ENCODE measurements at places on chromosomes 7 and 10.

- no peak for DNase-seq
Measured at GRCh38 chr10:1180071-1180730, 124.0 kb downstream of the WDR37 start.

DNA sequence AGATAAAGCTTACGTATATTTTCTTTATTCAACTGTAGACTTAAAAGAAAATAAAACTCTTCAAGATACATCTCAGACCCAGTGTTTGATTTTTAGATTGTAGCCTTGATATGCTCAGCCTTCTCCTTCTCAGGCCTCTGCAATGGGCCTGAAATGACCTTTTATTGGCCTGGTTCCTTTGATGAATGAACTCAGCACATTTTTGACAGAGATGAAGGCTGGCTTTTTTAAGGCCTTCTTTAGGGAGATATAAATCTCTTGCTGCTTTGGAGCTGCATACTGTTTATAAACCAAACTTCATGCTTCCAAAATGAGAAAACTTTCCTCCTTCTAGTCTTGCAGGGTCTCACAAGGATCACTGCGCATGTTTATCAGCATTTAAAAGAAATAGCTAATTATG lies 1049.8 kb downstream of the LRMDA start:
- DNase-seq, result no peak

DNA sequence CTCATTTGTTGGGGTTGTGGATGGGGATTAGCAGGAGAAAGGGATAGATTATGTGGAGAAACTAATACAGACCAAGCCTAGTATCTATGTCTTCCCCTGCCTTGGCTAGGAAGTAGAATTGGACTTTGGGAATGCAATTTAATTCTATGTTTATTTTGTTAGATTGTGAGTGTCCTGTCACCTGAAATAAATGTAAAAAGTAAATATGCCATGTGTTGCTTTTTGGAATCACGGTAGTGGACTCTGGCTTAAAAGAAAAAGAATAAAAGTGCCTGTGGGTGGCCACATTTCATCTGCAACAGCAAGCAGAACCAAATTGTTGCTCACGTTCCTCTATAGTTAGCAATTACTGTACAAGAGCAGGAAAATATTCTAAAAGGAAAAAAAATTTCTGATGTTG lies 42.3 kb downstream of the TET1 start:
- DNase-seq, result no peak

DNA sequence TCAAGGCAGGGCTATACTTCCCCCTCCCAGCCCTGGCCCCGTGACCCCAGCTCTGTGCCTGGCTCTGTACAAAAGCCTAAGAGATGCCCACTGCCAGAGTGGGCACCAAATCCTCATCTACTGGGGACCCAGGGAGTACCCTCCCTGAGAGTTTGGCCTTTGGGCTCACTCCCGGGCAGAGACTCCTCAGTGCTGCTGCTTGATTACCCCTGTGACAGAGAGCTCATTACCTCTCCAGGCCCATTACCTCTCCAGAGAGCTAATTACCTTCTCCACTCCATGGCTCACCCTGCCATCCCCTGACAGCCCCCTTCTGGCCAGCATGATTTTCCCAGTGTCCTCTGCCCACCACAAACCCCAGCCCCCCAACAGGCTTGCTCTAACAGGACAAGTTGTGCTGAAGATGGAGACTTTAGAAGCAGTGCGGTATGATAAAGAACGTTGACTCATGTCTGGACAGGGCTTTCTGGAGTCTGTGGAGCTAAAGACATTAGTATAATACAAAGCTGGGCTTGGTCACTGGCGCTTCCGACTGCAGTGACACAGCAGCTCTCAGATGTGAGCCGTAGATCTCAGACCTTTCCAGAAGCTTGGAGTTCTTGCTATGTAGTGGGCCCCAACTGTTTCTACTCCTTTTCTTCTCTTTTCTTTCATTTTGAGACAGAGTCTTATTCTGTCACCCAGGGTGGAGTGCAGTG lies 111.3 kb upstream of the KCTD7 start:
- no peak for DNase-seq

DNA sequence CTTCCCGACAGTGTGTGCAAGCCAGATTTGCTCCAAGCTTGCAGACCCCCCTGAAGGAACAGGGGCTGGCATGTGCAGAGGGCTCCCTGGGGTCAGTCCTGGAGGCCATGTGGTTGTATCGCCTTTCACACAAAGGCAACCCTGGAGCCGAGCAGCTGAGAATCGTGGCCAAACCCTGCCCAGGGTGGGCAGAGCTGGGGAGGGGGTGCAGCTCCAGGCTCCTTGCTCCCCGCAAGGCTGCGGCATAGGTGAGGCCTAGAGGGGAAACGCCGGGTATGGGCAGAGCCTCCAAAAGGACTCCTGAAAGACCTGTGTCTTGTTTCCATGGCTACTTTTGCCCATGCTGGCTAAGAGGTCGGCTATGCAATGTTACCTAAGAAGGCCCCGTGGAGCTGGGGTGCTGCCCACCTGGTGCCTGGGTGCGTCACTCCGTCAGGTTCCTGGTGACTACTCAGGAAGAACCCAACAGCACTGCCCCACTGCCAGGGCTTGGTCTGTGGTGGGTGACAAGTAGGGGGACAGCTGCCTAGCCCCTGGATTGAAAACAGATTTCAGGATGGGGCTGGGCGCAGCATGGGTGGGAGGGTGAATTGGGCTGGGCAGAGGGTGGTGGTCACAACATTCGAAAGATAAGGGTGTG lies 171.0 kb upstream of the SHH start:
- no peak for DNase-seq

DNA sequence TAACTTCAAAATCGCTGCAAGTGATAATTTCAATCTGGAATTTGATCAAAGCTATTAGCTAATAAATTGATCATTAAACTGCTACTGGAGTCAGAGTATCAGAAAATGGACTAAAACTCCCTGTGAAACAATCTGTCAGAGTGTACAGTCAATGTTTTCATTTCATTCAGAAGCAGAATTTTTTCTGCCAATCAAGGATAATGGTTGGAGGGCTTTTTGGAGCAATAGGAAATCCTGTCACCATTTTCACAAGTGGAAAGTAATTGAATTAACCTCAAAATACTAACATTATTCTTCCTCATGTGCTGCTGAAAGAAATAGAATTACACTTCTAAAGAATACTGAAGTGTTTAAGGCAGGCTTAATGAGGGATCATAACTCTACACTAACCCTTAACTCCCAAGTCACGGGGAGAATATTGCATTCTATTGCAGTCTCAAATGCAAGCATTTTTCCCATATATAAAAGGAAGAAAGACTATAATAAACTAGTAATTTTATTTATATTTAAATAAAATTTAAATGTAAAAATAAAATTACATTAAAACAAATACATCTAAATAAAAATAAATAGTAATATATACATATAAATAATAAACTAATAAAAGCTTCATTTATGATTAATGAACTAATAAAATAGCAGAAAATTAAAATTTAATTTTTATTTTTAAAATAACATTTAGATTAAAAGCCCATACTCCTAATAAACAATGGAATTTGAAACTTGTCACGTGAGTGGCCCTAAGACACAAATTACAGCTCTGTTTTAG lies 67.1 kb downstream of the SEMA3E start:
- no peak for DNase-seq

DNA sequence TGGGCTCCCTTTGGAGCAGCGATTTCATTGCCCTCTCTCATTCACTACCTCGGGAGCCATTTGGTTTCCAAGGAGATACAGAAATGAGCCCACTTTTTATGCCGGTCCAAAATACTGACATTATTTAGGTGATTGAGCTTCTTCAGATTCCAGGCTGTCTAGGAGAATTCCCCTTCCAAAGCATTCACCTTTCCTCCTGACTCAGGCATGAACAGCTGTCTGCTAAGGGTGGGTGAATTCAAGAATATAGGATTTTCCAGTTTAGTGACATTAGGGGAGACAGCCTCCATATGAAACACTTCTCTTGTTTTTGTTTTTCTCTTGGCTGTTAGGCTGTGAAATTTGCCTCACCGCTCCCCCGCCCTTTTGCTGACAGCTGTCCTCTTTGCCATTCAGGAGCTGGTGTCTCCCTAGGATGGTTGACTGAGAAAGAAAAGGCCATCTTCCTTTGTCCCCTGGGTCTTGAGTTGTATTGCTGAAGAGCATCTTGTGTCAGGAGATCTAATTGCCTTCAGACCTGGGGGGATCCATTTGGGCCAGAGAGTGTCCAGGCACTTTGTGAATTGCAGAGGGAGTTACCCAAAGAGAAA lies 56.7 kb downstream of the LRRC4 start:
- DNase-seq, result no peak

DNA sequence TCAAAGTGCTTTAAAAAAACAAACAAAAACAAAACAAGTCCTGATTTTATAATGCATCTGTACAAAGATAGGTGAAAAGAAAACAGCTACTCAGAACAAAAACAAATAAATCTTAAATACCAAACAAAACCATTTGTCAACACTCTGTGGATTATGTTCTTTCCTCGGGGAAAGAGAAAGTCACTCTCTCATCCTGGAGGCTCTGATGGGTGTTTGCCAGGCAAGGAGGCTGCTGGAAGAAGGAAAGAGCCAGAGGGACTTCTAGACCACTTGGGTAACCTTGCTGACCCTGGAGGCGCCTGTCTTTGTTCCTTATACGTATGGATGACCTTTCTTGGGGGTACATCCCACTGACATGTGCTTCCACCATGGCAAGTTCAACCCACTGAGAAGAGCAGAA lies 92.8 kb downstream of the ZRANB1 start:
- DNase-seq, result no peak

GRCh38 chr10:35884657-35885071 lies 242.6 kb upstream of the FZD8 start:
- DNase-seq, result no peak

- no peak for DNase-seq
Measured at GRCh38 chr10:131127610-131128009, 183.9 kb downstream of the TCERG1L start.

DNA sequence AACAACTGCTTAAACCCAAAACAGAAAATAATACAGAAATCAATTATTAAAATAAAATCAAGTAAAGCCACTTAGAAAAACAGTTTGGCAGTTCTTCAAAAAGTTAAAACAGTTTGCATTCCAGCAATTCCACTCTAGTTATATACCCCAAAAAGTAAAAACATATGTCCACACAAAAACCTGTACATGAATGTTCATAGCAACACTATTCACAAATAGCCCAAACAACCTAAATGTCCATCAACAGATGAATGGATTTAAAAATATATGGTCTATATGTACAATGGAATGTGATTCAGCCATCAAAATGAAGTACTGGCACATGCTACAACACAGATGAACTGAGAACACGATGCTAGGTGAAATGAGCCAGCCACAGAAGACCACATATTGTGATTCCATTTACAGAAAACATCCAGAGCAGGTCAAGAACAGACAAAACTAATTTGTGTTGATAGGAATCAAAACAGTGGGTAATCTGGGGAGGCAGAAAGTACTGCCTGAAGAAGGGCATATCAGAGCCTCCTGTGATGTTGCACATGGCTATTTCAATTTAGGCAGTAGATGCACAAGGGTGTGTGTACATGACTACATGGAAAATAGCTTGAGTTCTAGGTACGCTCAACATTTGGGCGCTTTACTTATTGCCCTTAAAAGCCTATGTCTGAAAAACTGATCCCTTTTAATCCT lies 66.3 kb downstream of the CYTH3 start:
- DNase-seq, result no peak

DNA sequence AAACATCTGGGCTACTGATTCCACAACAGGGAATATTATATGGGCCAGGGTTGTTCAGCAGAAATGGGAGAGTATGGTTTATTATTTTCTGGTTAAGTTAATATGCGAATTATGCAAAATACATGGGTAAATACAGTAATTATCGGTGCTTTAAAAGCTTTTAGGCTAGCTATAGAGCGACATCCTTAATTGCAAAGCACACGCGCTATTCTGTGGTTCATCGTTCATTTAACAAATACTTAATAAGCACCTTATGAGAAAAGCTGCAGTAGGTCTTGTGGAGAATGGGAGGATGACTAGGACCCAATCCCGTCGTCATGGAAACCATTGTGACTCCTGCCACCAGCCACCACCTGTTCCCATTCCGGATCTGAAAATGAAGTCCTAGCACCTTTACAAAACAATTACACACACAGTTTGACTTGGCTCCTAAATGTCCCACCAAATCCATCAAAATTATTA lies 623 bp upstream of the CEP41 start:
- no peak for DNase-seq

DNA sequence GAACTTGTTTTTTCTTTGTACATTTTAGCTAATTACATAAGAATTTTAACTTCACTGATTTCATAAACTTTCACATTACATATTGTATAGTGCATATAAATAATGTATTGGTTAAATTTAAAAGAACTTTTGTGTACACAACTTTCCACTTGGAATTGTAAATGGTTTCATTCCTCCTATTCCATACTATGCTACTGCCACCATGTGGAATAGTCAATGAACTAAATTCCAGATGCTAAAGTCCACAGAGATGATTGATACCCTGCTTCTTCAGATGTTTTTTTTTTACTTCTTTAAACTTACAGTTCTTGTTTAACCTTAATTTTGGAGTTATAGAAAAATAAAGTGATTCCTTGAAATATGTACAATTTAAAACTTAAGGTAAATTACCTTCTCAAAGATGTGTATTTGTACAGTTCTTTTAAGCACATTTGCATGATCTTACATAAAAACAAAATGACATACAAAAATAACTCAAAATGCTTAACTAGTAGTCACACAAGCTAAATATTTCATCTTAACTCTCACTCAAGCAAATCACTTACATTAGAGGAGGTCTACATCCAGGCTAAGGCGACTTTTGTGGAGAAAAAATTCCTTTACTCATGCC lies 247.6 kb upstream of the HGF start:
- DNase-seq, result no peak

DNA sequence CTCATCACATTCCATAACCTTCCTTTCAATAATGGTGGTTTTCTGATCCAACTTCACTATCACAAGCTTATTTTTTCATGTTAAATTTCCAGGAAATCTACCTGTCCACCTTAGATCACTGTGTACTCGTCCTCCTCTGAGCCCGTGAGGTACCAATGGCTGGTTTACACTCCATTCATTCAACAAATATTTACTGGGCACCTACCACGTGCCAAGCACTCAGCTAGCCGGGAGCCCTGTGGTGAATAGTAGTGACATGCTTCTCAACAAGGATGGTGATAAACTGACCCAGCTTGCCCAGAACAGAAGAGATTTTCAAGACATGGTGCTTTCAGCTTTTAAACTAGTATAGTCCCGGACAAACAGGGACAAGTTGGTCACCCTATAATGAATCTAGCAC lies 98.2 kb downstream of the FAM204A start:
- DNase-seq, result no peak

DNA sequence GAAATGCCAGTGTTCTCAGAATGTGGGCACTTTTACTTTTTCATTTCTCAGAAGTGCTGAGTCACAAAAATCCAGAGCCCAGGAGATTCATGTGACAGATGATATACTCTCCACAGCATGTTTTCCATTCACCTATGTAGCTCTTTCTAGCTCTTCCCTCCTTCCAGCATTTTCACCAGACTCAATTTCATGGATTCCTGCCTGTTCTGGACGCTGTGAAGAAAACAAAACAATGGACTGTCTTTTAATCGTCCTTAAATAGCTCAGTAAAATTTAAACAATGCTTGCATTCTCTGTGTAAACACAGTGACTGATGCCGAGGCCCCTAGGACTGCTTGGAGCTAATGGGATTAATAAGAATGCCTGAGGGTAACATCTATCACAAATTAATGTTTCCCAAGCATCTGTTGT lies 25.5 kb downstream of the ZNF713 start:
- DNase-seq, result no peak
